ENCODE measurements at places on chromosomes 5 and 9.

GRCh38 chr9:107274953-107275422, 8.1 kb upstream of the RAD23B start:
- DNase-seq: no peak

DNA sequence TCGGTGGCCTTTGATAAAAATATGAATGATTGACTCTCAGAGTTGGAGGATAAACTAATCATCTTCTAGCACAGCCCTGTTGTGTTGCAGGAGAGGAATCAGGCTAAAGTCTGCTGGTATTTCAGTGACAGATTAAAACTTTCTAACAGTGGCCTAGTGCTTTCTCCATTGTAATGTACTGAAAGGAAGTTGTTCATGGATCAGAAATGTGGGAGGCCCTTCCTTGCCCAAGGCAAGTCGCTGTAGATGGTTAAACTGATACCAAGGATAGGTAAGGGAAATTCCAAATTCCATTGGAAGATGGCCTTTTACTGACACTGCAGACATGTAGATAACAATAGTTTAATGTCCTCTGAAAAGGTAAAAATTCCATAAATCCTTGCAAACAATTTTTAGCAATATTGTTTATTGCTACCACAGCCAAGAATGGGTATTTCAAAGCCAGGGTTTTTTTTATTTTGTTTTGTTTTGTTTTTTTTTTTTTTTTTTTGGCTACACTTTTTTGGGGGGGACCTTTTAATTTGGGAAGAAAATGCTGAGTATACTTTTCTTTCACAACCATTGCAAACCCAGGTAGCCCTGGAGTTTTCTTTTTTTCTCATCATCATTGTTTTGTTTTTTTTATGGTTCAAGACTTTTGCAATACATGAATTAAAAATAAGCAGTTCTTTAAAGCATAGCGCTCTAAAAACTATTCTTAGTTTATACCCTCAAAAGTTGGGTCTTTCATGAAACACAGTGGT, 35.5 kb downstream of the WDR36 start:
- DNase-seq: no peak

GRCh38 chr9:36193023-36193422, 2.3 kb downstream of the CLTA start:
- DNase-seq: no peak

GRCh38 chr5:3343211-3343610, 252.4 kb upstream of the IRX1 start:
- no peak for DNase-seq

DNA sequence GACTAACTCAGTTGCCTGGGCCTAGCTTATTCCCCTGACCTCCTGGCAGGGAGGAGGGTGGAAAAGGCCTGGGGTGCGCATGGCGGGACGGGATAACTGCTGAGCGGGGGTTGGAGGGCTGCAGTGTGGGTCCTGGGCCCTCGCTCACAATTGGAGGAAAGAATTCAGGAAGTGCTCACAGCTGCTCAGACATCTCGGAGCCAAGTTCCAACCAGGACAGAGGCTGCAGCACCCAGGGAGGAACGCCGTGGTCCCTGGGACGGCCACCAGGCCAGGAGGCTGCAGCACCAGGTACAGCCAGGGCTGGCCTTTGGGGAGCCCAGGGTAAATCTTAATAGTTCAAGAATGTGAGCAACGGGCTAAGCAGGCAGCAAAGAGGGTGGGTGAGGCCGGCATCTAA, at the start of gene SPAAR:
SPAAR (plus strand) TSS at position 217 of the 400 bp plus-strand sequence. CDS start 974 bp downstream, outside the sequence.
- no peak for DNase-seq
